ENCODE measurements at places on chromosomes 6 and 20. TPM values are rescaled to one million over a fixed set of nuclear protein-coding genes. Genes with fewer than 3 reads are reported as not detected.

The FAM83C gene
- total RNA-seq: 16.9 TPM

The BPIFA2 gene
- total RNA-seq: not detected

The ABHD16B gene
- not detected for total RNA-seq

The CASS4 gene
- total RNA-seq: 0.74 TPM

The BCAS4 gene
- 1.7 TPM for total RNA-seq

The IL17F gene
- total RNA-seq: not detected

The COX7A2 gene
- total RNA-seq: 286 TPM

DNA sequence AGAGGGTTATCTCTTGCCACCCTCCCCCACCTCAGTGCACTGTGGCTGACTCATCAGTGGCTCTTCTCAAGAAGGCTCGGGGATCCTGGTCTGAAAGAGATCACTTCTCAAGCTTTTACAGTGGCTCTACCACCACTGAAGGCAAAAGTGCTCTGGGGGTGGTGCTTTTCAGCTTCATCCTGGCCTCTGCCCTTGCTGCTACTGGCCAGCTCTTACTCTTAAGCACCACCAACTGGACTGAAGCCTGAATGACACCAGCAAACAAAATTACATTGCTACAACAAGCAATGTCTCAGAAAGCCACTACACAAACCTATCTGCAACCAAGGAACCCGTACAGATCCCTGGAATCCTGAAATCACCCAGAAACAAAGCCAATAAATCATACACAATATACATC is 402.1 kb downstream of the EPHA7 start:
- no peak for DNase-seq
- H3K27ac ChIP-seq: no peak overlapping the region
- no peaks in the 10 kb centered on the region for H3K4me1 ChIP-seq
- no peak overlapping the region for H3K4me3 ChIP-seq

DNA sequence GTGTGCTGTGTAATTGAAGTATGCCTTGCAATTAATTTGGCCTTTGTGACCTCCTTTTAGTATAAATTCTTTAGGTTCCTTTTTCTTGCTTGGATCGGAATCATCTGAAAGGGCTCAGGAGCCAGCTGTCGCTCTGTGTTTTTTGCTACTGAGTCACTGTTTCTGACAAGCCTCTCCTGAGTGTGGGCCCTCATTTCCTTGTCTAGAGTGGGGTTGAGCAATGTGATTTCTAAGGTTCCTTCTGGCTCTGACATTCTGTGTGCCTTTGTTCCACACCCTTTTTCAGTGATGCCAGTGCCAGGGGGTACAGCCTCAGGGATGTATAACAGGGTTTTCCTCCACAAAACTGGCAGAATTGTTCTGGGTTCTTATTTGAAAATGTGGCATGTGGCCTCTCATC is 26.5 kb downstream of the DAAM2 start:
- H3K27ac ChIP-seq: peak overlapping the region; percentile 22
- H3K36me3 ChIP-seq: no peaks in the 10 kb centered on the region
- H3K4me1 ChIP-seq: peaks cover 57% of the 10 kb centered on the region
- H3K4me3 ChIP-seq: no peak overlapping the region

DNA sequence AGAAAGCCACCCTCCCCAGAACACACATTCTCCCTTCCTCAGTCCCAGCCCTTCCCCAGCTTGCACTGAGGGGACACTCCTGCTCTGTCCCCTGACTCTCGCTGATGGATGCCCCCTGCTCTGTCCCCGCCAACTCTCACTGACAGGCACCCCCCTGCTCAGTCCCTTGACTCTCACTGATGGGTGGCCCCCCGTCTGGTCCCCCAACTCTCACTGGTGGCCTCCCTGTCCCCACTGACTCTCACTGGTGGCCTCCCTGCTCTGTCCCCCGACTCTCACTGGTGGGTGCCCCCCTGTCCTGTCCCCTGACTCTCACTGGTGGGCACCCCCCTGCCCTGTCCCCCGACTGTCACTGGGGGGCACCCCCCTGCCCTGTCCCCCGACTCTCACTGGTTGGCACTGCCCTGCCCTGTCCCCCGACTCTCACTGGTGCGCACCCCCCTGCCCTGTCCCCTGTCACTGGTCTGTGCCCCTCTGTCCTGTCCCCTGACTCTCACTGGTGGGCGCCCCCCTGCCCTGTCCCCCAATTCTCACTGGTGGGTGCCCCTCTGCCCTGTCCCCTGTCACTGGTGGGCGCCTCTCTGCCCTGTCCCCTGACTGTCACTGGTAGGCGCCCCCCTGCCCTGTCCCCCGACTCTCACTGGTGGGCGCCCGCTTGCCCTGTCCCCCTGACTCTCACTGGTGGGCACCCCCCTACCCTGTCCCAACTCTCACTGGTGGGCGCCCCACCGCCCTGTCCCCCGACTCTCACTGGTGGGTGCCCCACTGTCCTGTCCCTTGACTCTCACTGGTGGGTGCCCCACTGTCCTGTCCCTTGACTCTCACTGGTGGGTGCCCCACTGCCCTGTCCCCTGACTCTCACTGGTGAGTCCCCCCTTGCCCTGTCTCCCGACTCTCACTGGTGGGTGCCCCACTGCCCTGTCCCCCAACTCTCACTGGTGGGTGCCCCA is 60.9 kb downstream of the GINS1 start:
- DNase-seq: no peak
- H3K36me3 ChIP-seq: no peaks in the 10 kb centered on the region
- H3K4me3 ChIP-seq: no peak overlapping the region
- H3K4me1 ChIP-seq: no peaks in the 10 kb centered on the region
- no peaks in the 10 kb centered on the region for H3K27me3 ChIP-seq

GRCh38 chr20:32333181-32333987 is 24.7 kb upstream of the ASXL1 start:
- no peaks in the 10 kb centered on the region for H3K4me1 ChIP-seq
- no peak for DNase-seq
- H3K27ac ChIP-seq: no peak overlapping the region
- H3K27me3 ChIP-seq: no peaks in the 10 kb centered on the region
- peaks cover 3% of the 10 kb centered on the region for H3K36me3 ChIP-seq

DNA sequence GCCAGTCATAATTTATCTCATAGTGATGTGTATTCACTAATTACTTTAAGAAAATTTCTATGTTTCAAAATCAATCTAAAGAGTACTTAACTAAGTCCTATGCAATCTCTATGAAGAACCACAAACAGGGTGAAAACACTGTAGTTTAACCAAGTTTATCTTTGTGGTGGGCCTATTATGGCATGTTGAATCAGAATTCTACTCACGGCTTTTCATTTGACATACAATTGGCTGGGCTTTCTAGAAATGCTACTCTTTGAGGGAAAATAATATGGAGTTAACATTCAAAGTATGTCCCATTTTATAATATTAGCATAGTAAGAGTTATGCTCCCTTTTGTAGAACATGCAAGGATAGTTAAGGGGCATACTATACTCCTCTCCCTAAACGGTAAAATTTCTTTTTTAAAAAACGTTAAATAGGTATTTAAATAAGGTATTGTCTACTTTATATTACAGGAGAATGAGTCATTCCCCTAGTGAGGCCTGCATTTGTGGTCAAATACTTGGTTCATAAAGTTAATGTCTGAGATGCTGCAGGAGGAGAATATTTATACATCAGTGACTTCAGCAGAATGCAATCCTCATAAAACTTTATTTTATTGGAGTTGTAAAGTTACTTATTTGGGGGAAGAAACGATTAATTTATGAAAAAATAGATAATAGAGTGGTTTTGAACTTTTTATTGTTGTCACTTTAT is 1.8 kb downstream of the MOXD1 start:
- H3K27me3 ChIP-seq: no peaks in the 10 kb centered on the region
- H3K36me3 ChIP-seq: no peaks in the 10 kb centered on the region
- DNase-seq: no peak
- H3K4me1 ChIP-seq: peaks cover 24% of the 10 kb centered on the region

DNA sequence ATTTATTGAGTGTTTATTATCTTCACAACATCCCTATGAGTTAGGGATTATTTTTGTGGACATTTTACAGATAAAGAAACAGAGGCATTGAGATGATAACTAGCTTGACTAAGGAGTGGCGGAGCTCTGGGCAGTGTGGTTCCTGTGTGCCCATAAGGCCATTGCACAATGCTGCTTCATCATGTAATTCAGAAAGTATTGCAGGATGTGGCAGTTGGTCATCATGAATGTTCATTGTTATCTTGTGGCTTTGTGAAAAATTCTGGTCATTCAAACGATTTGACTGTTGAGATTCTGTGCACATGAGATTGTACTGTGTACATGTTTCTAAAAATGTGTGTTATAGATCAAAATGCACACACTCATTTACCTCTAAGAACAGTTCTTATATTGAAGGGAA is 150.8 kb downstream of the ESR1 start:
- DNase-seq: no peak
- peaks cover 5% of the 10 kb centered on the region for H3K36me3 ChIP-seq
- no peak overlapping the region for H3K4me3 ChIP-seq
- no peaks in the 10 kb centered on the region for H3K27me3 ChIP-seq

GRCh38 chr20:40932436-40932835 is 96.2 kb upstream of the TOP1 start:
- H3K4me1 ChIP-seq: no peaks in the 10 kb centered on the region
- H3K36me3 ChIP-seq: no peaks in the 10 kb centered on the region
- H3K27me3 ChIP-seq: no peaks in the 10 kb centered on the region
- no peak overlapping the region for H3K27ac ChIP-seq
- H3K4me3 ChIP-seq: no peak overlapping the region

GRCh38 chr20:208942-209566 is 18.0 kb upstream of the DEFB129 start:
- no peaks in the 10 kb centered on the region for H3K27me3 ChIP-seq
- no peak overlapping the region for H3K4me3 ChIP-seq
- H3K27ac ChIP-seq: no peak overlapping the region
- no peaks in the 10 kb centered on the region for H3K36me3 ChIP-seq
- DNase-seq: no peak
- H3K4me1 ChIP-seq: no peaks in the 10 kb centered on the region

GRCh38 chr6:144193181-144193580 is 42.9 kb downstream of the STX11 start:
- no peaks in the 10 kb centered on the region for H3K27me3 ChIP-seq
- no peak overlapping the region for H3K27ac ChIP-seq
- H3K36me3 ChIP-seq: no peaks in the 10 kb centered on the region
- H3K4me1 ChIP-seq: no peaks in the 10 kb centered on the region
- DNase-seq: no peak

All from vagina (tissue), 2 donors.